ENCODE measurements at places on chromosomes 5 and 9. TPM values are rescaled to one million over a fixed set of nuclear protein-coding genes. Genes with fewer than 3 reads are reported as not detected.

- DNase-seq: no peak
Measured at GRCh38 chr9:16193066-16193465, 640.2 kb downstream of the CCDC171 start.

GRCh38 chr9:33690143-33690933, 105.0 kb upstream of the PRSS3 start:
- DNase-seq: no peak

DNA sequence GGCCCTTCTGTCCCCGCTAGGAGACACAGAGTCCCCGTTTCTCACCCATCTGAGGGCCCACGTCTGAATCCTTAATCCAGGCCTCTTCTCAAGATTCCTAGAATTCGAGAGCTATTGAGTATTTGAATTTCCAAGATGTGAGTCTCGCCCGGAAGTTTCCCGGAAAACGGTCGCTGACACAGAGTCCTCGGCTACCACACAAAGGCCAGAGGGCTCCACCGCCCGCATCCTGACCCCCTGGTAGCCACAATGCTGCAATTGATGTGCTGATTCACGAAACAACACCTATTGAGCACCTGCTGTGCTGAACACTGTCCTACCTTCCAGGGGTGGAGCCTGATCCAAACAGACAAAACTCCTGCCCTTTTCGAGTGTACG, 670 bp upstream of the FBP1 start:
- DNase-seq: no peak

GRCh38 chr5:120550358-120550757, 86.3 kb downstream of the PRR16 start:
- no peak for DNase-seq

DNA sequence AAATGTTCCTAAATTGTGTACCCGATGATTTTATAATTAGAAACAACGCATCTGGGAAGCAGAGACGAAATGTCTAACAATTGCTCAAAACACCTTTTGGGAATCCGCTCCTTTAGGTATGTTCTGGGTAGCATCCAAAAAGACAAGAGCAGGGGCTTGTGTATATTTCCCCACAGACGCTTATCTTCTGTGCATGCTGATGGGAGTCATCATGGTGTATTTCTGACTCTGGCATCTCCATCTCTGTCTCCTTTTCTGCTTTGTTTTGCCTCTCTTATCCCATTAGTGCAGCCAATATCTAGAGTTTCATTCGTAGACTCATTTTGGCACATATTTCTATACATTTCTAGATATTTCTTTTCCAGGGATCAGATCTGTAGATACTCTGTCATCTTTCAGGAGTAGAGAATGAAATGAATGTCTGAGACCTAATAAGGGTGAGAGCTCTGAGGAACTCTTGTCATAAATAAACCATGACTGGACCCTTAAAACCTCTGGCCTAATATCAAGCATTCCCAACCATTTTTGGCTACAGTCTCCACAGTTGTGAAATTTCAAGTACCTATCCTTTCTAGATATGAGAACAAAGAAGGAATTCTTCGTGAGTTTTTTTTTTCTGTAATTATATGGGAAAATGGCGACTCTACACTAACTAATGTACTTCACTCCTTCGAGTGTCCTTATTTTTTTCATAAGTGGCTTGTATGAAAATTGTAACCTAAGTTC, 508.2 kb downstream of the ACTL7B start:
- DNase-seq: no peak

DNA sequence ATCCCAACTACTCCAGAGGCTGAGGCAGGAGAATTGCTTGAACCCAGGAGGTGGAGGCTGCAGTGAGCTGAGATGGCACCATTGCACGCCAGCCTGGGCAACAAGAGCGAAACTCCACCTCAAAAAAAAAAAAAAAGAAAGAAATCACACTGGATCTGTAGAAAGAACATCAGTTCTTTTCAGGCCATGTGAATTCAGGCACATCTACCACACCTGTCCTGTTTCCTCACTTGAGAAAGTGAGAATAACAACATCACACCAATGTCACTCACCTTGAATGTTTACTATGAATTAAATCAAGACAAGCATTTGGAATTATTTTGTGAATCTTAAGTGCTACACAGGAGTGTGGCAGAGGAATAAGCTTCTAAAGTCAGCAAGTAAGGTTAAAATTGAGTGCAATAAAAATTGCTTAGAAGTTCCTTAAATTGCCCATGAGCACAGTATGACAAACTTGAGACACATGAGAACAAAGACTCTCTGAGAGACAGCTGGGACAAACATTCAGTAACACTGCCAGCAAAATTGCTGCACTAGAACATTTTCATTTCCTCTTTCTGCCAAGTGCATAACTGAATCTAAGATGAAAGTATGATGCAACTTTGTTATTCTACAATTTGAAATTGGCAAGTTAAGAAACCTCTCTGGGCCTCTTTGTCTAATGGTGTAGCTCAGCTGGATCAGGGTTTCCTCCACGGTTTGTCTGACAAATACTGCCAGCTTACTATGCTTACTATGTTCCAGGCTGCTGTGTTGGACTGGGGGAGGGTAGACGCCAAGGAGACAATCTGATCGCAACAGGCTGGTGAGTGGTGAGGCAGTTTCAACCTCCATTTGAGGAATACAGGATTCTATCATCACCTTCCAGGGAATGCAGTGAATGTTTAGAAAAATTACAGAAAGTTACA, 1.9 kb upstream of the RIC1 start:
- DNase-seq: peak; percentile 26

GRCh38 chr9:110278080-110278707, 21.9 kb upstream of the TXN start:
- DNase-seq: no peak

DNA sequence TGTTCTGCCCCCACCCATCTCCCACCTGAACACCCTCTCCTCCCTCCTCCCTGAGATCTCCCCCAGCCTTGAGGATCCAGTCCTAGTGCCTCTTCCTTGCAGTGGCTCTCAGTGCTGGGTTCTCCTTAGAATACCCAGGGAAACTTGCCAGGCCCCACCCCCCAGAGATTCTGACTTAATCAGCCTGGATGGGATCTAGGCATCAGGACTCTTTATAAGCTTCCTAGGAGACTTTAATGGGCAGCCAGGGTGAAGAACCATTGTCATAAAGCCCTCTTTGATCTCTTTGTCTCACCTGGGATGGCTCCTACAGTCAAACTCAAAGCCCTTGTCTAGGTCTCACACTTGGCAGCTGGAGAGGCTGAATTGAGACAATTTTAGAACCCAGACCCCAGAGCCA, 8.6 kb upstream of the GLIS3 start:
- DNase-seq: no peak

GRCh38 chr5:67166460-67167285, 29.9 kb downstream of the CD180 start:
- DNase-seq: no peak

DNA sequence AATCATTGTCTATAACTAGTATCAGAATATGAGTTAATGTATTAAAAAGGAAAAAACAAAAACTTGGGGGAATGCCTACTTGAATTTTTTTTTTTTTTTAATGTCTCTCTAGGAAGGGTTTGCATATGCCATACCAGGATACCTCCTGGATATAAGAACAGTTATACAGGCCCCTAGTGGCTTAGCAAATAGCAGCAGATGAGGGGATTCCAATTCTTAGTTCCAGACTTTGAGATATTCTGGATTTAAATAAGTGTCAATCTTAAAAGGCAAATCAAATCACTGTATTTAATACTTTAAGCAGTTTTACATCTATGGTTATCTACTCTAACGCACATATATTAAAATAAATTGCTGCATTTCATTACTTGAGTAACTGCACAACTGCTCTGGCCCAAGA, 1055.5 kb upstream of the DMAC1 start:
- DNase-seq: no peak

GRCh38 chr9:37433867-37434371, 11.4 kb downstream of the GRHPR start:
- peak; percentile 83 for DNase-seq

DNA sequence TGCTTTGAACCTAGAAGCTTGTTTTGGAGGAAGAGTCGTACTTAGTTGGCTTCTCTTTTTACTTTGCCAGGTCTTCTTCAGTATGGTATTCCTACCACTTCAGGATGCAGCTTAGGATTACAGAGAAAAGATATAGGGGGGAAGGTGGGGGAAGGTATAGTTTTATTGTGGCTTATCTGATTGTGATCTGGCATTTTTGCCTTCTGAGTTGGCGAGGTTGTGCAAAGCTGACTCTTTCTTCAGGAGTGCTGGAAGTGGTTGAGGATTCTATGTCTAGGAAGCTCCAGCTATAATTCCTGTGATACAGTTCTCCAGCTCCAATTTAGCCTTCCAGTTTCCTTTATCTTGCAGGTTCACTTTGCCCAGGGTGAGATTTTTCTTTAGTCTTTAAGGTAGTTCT, 7.0 kb downstream of the CDC42SE2 start:
- no peak for DNase-seq

DNA sequence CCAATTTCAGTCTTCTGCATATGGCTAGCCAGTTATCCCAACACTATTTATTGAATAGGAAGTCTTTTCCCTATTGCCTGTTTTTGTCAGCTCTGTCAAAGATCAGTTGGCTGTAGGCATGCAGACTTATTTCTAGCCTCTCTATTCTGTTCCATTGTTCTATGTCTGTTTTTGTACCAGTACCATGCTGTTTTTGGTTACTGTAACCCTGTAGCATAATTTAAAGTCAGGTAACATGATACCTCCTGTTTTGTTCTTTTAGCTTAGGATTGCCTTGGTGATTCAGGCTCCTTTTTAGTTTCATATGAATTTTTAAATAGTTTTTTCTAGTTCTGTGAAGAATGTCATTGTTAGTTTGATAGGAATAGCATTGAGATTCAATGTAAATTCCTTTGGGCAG, 104.9 kb upstream of the SLCO6A1 start:
- DNase-seq: no peak

DNA sequence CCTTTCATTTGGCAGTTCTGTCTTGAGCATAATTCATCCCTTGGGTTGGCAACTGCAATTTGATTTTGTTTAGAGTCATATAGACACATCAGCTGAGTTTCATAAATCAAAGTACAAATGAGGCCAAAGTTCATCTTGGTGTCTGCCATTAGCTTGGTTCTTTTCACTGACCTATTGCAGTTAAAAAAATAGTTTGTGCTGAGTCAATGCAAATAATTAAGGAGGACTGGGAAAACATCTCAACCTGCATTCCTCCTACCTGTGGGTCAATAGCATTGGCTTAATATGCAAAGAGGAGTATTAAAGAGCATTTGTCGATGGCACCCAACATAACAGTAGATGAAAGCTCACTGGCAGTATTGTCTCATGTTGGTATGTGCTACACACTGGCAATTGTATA, 1.6 kb downstream of the PKD2L2 start:
- DNase-seq: no peak

Gene CDC25C
- total RNA-seq: not detected

Gene EDIL3
- total RNA-seq: 167 TPM

Gene SCGB3A1
- not detected for total RNA-seq
